ENCODE measurements at places on chromosomes 2 and 18. TPM values are rescaled to one million over a fixed set of nuclear protein-coding genes. Genes with fewer than 3 reads are reported as not detected.
A peak's percentile ranks its signal among the peaks of the same experiment; 100 is the strongest.

- DNase-seq: no peak
These were observed 26.0 kb upstream of the GLI2 start for GRCh38 chr2:120709608-120710041.

GRCh38 chr2:169714699-169715098 is 18.9 kb upstream of the KLHL23 start:
- DNase-seq: no peak

DNA sequence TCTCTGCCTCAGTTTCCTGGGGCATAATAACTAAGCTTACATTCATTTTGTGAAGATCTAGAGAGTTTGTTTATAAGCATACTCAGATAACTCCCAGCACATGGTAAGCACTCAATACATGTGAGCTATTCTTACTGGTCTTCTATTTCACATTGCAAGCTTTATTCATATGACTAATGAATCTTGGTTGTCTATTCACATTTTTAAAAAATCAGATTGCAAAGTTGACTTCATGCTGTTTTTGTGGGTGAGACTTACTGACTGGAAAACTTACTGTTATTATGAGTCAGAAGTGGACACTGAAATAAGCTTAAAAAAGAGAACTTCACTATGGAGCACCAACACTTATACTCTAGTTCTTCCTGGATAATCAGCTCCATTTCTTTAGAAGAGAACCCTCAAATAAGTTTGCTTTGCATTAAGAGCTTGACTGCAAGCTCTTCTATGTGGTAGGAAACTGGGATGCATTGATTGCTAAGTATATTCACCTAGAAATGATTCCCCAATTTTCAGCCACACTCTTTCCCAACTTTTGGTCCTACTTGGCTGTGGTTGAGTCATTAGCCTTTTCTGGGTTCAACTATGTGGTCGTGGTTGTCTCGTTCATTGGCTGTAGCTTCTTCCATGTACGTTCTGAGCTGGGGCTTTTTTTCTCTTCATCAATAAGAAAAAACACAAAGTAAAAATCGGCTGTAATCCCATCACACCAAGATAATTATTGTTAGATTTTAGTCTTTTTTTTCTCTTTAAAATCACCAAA is 29.5 kb upstream of the RBMS1 start:
- DNase-seq: peak; percentile 13

GRCh38 chr2:177908182-177908581 is 164.4 kb downstream of the PDE11A start:
- no peak for DNase-seq

Gene PJVK
- total RNA-seq: 7.4 TPM

DNA sequence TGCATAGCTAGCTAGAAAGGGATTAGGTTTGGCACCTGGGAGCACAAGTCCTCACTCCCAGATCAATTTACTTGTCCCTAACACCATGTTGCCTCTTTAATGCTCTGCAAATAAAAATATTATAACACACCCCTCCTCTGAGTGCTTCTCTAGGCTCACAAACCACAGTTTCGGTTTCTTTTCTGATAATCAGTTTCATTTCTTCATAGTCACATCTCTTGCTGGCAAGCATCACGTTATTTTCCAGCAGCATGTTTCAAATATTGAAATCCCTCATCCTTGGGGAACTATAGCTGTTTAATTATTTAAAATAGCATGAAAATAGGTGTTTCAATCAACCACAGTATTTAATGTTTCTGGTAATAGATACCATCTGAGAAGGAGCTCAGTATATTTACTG is 13.9 kb upstream of the SMCHD1 start:
- no peak for DNase-seq

Gene CAPN14
- total RNA-seq: not detected

DNA sequence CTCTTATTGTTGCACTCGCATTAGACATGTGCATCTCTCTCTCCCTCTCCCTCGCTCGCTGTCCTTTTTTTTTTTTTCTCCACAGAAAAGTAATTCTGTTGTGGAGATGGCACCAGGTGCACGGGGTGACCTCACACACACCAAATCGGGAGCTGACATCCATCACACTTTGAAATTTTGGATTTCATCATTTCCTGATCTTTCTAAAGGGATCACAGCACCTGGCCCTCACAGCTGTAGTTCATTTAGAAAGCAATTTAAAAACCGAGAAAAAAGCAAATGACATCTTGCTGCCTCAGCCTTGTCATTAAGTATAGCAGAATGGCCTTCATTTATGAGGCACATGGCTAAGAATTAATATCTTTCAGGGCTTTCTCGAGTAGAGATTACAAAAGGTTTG is 717.2 kb downstream of the RNF144A start:
- no peak for DNase-seq

DNA sequence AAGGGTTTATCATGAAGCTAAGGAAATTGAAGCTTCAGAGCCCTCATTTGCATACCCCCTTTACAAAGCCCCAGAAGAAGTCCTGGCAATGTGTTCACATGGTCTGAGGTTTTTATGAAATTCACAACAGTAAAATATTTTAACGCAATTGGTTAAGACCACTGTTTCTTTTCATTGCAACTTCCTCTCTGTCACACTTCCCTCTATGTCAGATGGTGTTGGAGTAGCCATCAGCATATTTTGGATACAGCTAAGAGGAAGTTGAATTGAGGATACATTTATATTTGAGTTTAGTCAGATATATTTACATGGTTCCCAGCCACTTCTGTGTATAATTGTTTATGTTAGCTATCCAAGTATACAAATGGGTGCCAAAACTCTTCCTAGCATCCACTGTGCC is 170.0 kb downstream of the TXNL1 start:
- no peak for DNase-seq

DNA sequence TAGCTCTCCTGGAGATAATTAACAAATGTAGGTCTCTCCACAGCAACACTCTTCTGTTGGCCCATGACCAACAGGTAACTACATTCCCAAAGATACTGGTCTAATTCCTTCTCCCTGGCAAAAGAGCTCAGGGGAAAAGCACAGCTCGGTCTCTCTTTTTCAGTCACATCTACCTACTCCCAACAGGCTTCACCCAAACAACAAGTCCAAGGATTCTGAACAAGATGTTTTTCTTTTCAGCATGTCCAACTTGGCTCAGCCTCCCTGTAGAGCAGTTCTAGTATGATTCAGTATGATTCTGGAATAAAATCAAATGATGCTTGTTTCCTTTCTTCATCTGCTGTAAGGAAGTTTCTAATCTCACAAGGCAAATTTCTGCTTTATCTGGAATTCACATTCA is 1704.8 kb upstream of the PIK3C3 start:
- DNase-seq: no peak

- no peak for DNase-seq
These were observed 26.0 kb downstream of the DGKD start for GRCh38 chr2:233380132-233380895.

Gene CABYR
- total RNA-seq: 3.0 TPM

DNA sequence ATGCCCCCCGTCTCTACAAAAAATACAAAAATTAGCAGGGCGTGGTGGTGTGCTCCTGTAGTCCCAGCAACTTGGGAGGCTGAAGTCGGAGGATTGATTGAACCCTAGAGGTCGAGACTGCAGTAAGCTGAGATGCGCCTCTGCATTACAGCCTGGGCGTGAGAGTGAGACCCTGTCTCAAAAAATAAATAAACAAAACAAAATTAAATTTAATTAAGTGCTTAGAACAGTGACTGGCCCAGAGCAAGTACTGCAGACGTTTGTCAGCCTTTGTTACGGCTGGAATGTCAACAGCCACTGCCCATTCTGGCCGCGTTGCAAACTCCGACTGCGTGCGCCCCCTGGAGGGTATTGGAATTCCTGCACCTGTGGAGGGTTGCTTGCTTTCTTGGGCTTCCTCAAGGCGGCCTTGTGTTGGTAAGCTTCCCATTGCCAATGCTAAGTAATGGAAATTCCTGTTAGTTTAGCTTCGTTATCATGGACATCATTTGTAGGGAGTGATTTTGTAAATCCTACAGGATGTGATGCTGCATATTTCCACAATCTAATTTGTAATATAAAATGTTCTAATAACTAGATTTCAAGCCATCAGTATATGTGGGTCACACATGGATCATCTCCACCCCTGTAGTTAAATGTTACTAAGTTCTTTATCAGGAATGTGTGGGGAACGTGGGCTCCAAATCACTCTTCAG is 15.9 kb upstream of the ATP6V1B1 start:
- DNase-seq: peak; percentile 78

DNA sequence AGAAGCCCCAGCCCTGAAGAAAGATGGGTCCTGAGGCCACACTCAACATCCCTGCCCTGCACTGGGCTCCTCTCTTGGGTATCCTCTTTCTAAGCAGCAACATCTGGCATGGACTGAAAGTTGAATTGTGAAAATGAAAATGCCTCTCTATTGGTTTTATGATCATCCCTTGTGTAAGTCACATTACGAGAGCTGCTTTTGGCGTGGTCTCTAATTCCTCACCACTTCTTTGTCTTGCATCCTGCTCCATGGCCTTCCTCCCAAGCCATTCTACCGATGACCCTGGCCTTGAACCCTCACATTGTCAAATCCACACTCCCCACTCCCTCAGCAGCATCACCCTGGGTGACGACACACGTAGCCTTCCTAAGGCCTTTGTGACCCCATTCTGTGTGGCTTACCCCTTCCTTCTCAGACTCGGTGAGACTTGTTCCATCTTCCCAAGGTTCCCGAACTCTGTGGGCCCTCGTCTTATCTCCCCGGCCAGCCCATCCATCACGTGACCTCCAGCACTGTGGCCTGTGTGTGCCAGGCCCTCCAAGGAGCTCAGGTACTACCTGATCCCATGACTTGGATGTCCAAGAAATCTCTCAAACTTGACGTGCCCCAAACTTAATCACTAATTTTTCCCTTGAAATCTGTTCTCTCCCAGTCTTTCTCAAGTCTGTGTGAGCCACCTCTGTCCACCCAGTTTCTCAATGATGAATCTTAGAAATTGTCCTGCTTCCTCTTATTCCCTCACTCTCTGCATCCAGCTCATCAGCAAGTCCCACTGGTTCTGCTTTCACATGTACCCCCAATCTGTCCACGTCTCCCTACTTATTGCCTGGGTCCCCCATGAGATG is 194.7 kb upstream of the HS6ST1 start:
- no peak for DNase-seq

Gene EPB41L3
- total RNA-seq: not detected
